Tibial nerve (tissue), 4 donors: ENCODE measurements at places on chromosomes 7 and 10. TPM values are rescaled to one million over a fixed set of nuclear protein-coding genes. Genes with fewer than 3 reads are reported as not detected.

DNA sequence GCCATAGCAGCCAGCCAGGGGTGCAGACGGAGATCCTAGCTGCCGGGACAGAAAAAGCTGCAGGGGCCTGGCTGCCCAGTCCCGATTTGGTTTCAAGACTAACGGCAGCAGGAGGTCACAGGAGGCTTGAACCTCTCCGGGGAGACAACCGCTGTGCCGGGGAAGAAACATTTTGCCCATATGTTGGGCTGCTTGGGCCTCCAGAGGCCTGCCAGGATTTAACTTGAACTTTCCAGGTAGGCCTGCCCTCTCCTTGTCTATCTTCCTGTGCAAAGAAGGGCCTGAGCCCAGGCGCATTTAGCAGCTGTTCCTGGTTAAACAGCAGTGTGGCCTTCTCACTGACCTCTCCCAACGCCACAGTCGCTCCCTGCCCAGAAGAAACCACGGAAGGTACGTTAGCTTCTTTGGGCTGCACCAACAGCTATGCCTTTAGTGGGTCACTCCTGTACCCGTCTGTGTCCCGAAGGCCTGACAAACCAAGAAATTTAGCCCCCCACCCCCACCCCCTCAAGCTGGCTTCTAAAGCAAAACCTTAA is 17.1 kb upstream of the PTF1A start:
- H3K4me1 ChIP-seq: no peaks in the 10 kb centered on the region
- peaks cover 40% of the 10 kb centered on the region for H3K27me3 ChIP-seq
- DNase-seq: no peak
- no peak overlapping the region for H3K27ac ChIP-seq
- H3K4me3 ChIP-seq: no peak overlapping the region
- H3K36me3 ChIP-seq: no peaks in the 10 kb centered on the region

GRCh38 chr7:124310934-124311390 is 278.1 kb upstream of the TMEM229A start:
- H3K4me1 ChIP-seq: no peaks in the 10 kb centered on the region
- no peak overlapping the region for H3K4me3 ChIP-seq
- H3K27ac ChIP-seq: no peak overlapping the region
- no peak for DNase-seq
- no peaks in the 10 kb centered on the region for H3K36me3 ChIP-seq

ITPRID1 gene
- total RNA-seq: not detected

DNA sequence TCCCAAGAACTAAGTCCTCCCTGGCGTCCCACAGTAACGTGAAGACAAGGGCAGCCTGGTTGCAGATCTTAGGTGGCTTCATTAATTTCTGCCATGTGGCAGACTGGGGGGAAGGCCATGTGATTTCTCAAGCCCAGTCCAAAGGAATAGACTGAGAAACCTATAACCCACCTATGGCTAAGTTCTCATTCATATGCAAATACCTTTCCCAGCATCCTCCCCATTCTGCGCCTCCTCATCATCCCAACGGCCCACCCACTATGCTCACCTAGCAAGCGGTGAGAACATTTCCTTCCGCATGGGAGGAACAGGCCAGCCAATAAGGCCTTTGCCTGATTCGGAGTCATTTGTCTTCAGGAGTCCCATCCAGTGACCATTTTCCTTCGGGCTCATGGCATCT is 8.2 kb upstream of the CLEC2L start:
- no peak for DNase-seq
- no peaks in the 10 kb centered on the region for H3K36me3 ChIP-seq
- H3K4me3 ChIP-seq: no peak overlapping the region
- H3K27me3 ChIP-seq: no peaks in the 10 kb centered on the region
- H3K27ac ChIP-seq: no peak overlapping the region
- H3K4me1 ChIP-seq: no peaks in the 10 kb centered on the region

DNA sequence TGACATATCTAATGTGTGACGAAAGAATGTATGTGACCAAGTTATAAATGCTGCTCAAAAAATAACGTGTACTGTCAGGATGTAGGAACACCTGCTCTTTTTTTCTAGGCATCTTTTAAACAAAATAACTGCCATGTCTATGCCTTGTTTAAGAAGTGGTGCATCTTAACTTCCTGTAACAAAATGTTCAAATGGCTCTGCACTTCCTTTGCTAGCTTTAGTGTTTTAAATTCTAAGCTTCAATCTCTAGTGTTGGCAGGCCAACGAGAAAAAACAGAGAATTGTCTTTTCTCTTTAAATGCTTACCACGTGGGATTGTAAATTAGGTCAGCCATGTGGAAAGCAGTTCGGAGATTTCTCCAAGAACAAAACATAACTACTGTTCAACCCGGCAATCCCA is 14.6 kb upstream of the PDSS1 start:
- H3K4me3 ChIP-seq: no peak overlapping the region
- no peaks in the 10 kb centered on the region for H3K27me3 ChIP-seq
- H3K27ac ChIP-seq: no peak overlapping the region
- no peaks in the 10 kb centered on the region for H3K4me1 ChIP-seq
- H3K36me3 ChIP-seq: no peaks in the 10 kb centered on the region

SPDYE5 gene
- not detected for total RNA-seq

- no peaks in the 10 kb centered on the region for H3K4me1 ChIP-seq
- no peaks in the 10 kb centered on the region for H3K36me3 ChIP-seq
- DNase-seq: no peak
- H3K27me3 ChIP-seq: no peaks in the 10 kb centered on the region
- H3K27ac ChIP-seq: no peak overlapping the region
These were observed 63.8 kb upstream of the SMNDC1 start for GRCh38 chr10:110368556-110368955.

LRRN3 gene
- 6.5 TPM for total RNA-seq

- no peaks in the 10 kb centered on the region for H3K27me3 ChIP-seq
- no peaks in the 10 kb centered on the region for H3K36me3 ChIP-seq
- DNase-seq: no peak
These were observed 73.5 kb downstream of the SAMD9 start for GRCh38 chr7:93044147-93044810.

GRCh38 chr10:124646483-124647352 is 97.5 kb downstream of the FAM53B start:
- no peak overlapping the region for H3K4me3 ChIP-seq
- DNase-seq: peak; percentile 82

- peak; percentile 47 for DNase-seq
- H3K4me1 ChIP-seq: peaks cover 76% of the 10 kb centered on the region
- H3K4me3 ChIP-seq: no peak overlapping the region
- H3K36me3 ChIP-seq: no peaks in the 10 kb centered on the region
These were observed 47.7 kb upstream of the TRIM8 start for GRCh38 chr10:102596506-102596971.

GRCh38 chr10:89164080-89164479 is 43.0 kb downstream of the CH25H start:
- H3K27me3 ChIP-seq: no peaks in the 10 kb centered on the region
- no peaks in the 10 kb centered on the region for H3K36me3 ChIP-seq
- H3K4me1 ChIP-seq: no peaks in the 10 kb centered on the region
- no peak overlapping the region for H3K4me3 ChIP-seq
- H3K27ac ChIP-seq: no peak overlapping the region

DNA sequence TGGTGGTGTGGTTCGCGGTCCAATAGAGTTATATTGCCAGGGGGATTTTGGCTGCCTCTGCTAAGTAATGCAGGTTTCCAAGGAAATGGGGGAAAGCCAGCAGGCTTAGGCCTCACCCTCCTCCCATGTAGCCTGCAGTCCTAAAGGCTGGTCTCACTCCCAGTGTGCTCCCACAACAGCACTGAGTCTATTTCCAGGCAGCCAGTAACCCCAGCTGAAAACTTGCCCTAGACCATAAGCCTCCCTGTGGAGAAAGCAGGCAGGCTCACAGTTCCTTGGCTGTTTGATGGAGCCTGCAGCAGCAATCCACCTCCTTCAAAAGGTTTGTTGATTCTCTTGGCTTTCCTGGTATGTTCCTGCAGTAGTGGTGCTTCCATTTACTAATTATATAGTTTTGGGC is 220.0 kb upstream of the ZNF804B start:
- H3K4me1 ChIP-seq: no peaks in the 10 kb centered on the region
- no peak overlapping the region for H3K4me3 ChIP-seq
- no peaks in the 10 kb centered on the region for H3K27me3 ChIP-seq
- no peaks in the 10 kb centered on the region for H3K36me3 ChIP-seq
- DNase-seq: no peak

DNA sequence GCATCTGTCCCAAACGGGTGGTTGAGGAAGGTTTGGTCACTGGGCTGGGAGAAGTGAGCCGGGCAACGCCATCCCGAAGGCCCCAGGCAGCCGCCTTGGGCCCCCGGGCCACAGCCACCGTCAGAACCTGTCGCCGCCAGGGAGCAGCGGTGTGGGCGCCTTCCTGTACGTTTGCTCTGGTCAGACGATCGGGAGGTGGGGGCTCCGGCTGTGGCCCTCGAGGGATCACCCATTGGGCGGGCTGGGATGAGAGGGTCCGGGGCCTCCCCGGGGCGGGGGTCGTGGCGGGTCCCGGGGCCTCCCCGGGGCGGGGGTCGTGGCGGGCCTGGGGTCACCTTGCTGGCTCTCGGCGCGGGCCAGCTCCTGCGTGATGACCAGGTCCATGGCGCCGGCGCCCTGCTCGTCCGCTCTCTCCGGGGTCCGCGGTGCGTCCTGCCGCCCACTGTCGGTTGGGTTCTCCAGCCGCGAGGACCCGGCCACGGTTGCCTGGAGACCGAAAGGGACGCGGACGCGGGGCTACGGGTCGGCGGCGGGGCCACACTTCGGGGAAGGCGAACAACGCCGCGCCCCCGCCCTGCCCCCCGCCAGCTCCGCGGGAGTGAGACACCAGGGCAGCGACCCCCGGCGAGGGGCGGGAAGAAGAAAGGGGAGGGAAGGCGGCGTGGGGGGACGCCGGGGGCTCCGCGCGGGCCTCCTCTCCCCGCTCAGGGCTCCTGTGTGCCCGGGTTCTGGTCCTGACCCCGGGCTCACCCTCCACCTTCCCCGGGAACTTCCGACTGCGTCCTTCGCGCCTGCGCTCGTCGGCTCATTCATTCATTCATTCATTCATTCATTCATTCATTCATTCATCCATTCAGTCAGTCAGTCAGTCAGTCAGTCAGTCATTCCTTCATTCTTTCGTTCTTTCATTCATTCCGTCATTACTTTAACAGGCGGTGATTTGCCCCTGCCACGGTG is at the start of gene CFAP46:
CFAP46 (minus strand) TSS at position 470 of the 957 bp plus-strand sequence; CDS start at position 384, 86 bp downstream.
- H3K27ac ChIP-seq: no peak within 1 kb of the TSS
- DNase-seq: no peak
- peak within 1 kb of the TSS; percentile 21 for H3K4me3 ChIP-seq
- no peaks in the 10 kb centered on the region for H3K4me1 ChIP-seq
- no peaks in the 10 kb centered on the region for H3K36me3 ChIP-seq
- no peaks in the 10 kb centered on the region for H3K27me3 ChIP-seq

GRCh38 chr7:150428671-150429451 is 21.6 kb upstream of the GIMAP8 start:
- no peaks in the 10 kb centered on the region for H3K4me1 ChIP-seq
- H3K27ac ChIP-seq: no peak overlapping the region
- H3K4me3 ChIP-seq: no peak overlapping the region
- no peaks in the 10 kb centered on the region for H3K36me3 ChIP-seq
- no peaks in the 10 kb centered on the region for H3K27me3 ChIP-seq
- no peak for DNase-seq

DNA sequence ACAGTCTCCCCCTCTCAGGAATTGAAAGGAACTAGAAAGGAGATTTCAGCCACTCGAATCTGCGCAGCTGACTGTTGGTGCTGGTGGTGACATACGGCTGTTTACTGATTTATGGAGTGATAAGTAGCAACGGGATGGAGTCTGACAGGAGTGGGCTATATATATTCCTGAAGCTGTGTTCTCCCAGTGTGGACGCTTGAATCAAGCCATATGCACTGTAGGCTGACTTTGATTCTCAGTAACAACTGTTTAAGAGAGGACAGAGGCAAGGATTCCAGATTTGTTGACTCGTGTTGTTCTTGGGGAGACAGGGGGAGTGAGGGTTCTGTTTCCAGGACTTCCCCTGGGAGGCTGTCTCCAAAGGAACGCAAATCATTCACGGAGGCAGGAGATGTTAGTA is 260.1 kb upstream of the AUTS2 start:
- H3K4me3 ChIP-seq: no peak overlapping the region
- no peaks in the 10 kb centered on the region for H3K27me3 ChIP-seq
- H3K36me3 ChIP-seq: no peaks in the 10 kb centered on the region
- H3K4me1 ChIP-seq: no peaks in the 10 kb centered on the region

DNA sequence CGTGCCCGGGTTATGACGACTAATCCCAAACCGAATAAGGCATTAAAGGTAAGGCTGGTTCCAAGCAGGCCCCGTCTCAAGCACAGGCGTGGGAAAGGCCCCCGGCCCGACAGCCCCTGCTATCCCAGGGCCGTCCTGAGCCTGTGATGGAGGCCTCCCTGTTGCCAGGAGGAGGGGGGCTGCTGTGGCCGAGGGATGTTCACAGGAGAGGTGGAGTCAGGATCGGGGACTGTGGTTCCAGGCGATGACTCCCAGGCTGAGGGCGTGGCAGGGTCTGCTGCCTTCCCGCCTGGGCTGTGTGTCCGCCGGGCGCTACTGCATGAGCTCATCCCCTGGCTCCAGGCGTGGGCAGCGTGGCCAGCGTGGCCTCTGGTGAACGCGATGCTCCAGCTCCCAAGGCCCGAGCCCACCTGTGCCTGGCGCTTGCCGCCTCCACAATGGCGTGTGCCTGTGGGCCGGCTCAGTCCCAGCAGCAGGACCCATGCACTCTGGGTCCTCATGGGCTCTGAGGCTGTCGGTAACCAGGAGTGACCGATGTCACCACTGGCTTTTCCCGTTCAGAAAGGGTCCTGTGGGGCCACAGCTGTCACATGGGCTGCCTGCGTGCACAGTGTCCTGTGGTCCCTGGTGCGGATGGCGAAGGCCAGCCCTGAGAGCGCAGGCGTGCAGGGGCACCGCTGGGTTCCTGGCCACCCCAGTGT is 8.8 kb downstream of the MAFK start:
- H3K4me1 ChIP-seq: peaks cover 26% of the 10 kb centered on the region
- peak overlapping the region; percentile 99 for H3K27ac ChIP-seq
- no peak for DNase-seq
- H3K27me3 ChIP-seq: no peaks in the 10 kb centered on the region
- H3K4me3 ChIP-seq: no peak overlapping the region
- no peaks in the 10 kb centered on the region for H3K36me3 ChIP-seq

- peak overlapping the region; percentile 98 for H3K27ac ChIP-seq
- peaks cover 99% of the 10 kb centered on the region for H3K4me1 ChIP-seq
- DNase-seq: no peak
- no peaks in the 10 kb centered on the region for H3K36me3 ChIP-seq
- no peaks in the 10 kb centered on the region for H3K27me3 ChIP-seq
These were observed 19.7 kb downstream of the FAM53B start for GRCh38 chr10:124724279-124725027.

PPP1R17 gene
- not detected for total RNA-seq

GRCh38 chr10:74937266-74937856 is 111.0 kb downstream of the KAT6B start:
- no peaks in the 10 kb centered on the region for H3K36me3 ChIP-seq
- no peak overlapping the region for H3K27ac ChIP-seq
- DNase-seq: no peak
- peaks cover 58% of the 10 kb centered on the region for H3K4me1 ChIP-seq

CAV1 gene
- 196 TPM for total RNA-seq

UPF2 gene
- total RNA-seq: 23.7 TPM

PDGFA gene
- total RNA-seq: 33.4 TPM

- no peak overlapping the region for H3K27ac ChIP-seq
- no peak overlapping the region for H3K4me3 ChIP-seq
- H3K36me3 ChIP-seq: no peaks in the 10 kb centered on the region
- no peak for DNase-seq
- H3K27me3 ChIP-seq: no peaks in the 10 kb centered on the region
These were observed 311.0 kb downstream of the PTEN start for GRCh38 chr10:88174391-88174790.
